ENCODE measurements at places on chromosomes 11 and 22.

DNA sequence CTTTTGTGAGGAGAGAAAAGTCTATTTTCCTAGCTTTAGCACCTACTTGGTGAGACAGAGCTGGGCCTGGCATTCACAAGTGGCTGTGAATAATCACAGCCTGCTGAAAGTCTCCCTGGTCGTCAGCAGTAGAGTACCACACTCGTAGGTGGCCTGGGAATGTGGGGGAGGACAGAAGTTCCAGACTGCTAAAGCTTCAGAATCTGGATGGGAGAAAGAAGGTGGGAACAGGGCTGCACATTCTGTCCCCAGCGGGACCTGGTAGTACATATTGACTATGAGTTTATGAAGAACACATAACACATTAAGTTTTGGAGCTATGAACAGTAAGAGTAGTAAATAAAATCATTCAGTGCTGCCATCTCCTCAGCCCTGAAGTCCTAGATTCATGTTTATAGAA lies 19.0 kb upstream of the LIMK2 start:
- DNase-seq = no peak

DNA sequence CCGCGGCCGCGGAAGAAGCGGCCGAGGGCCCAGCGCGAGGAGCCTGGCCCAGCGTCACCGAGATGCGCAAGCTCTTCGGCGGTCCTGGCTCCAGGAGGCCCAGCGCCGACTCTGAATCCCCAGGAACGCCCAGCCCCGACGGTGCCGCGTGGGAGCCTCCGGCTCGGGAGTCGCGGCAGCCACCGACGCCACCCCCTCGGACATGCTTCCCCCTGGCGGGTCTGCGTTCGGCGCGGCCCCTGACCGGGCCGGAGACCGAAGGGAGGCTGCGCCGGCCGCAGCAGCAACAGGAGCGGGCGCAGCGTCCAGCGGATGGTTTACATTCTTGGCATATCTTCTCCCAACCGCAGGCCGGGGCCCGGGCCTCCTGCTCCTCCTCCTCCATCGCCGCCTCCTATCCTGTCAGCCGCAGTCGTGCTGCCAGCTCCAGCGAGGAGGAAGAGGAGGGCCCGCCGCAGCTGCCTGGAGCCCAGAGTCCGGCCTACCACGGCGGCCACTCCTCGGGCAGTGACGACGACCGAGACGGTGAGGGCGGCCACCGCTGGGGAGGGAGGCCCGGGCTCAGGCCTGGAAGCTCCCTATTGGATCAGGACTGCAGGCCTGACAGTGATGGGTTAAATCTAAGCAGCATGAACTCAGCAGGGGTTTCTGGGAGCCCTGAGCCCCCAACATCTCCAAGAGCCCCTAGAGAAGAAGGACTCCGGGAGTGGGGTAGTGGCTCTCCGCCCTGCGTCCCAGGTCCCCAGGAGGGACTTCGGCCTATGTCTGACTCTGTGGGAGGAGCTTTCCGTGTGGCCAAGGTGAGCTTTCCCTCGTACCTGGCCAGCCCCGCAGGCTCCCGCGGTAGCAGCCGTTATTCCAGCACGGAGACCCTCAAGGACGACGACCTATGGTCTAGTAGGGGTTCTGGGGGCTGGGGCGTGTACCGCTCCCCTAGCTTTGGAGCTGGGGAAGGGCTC lies 1.2 kb downstream of the ARHGEF17 start:
- DNase-seq = peak; percentile 95

GRCh38 chr22:33785283-33785968 lies 134.8 kb downstream of the LARGE1 start:
- no peak for DNase-seq

GRCh38 chr22:30397656-30398635 lies 1.1 kb downstream of the SEC14L2 start:
- peak; percentile 58 for DNase-seq

DNA sequence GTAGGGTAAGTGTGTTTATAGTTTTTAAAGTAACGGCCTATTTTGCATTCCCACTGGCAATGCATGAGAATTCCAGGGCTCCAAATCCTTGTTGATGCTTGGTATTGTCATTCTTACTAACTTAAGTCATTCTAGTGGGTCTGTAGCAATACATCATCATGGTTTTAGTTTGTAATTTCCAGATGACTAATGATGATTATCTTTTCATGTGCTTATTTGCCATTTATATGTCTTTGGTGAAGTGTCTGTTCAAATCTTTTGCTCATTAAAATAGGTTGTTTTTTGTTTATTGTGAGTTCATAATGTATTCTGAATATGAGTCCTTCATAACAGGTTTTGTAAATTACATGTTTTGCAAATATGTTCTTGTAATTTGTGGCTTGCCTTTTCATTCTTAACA lies 31.2 kb downstream of the MTMR3 start:
- DNase-seq = no peak

DNA sequence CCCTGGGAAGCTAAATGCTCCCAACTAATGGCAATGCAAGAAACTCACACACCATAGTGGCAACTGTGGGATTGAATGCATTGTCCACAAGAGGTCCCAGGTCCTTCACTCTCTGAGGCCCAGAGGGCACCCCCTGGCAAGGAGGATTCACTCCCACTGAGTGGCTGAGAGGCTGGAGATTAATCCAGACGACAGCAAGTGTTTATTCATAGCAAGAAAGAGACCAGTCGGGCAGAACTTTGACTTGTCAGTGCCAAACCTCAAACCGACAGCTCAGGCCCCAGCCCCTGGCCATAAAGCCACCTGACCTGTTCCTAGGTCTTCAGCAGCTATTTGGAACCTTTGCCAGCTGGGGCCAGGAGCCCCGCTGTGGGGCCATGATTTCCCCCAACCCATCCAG lies 54.5 kb upstream of the MPEG1 start:
- DNase-seq = no peak

Data from H7 (cell line).